Stimulated activated CD4-positive, alpha-beta T cell treated with anti-CD3 and anti-CD28 coated beads, Interleukin-15, amount 100 ng/mL, for 1 hour (primary cell): ENCODE measurements at places on chromosomes 16 and 17.

- DNase-seq: no peak
Observed at GRCh38 chr17:57750109-57750871, 5.2 kb upstream of the CCDC182 start.

GRCh38 chr17:78133971-78134898, 3.7 kb downstream of the TMC8 start:
- no peak for DNase-seq

GRCh38 chr16:10961231-10961630, 16.9 kb downstream of the CLEC16A start:
- DNase-seq: no peak

GRCh38 chr17:334974-335481, 17.6 kb downstream of the RPH3AL start:
- no peak for DNase-seq
